ENCODE measurements at places on chromosomes 2 and 18.

DNA sequence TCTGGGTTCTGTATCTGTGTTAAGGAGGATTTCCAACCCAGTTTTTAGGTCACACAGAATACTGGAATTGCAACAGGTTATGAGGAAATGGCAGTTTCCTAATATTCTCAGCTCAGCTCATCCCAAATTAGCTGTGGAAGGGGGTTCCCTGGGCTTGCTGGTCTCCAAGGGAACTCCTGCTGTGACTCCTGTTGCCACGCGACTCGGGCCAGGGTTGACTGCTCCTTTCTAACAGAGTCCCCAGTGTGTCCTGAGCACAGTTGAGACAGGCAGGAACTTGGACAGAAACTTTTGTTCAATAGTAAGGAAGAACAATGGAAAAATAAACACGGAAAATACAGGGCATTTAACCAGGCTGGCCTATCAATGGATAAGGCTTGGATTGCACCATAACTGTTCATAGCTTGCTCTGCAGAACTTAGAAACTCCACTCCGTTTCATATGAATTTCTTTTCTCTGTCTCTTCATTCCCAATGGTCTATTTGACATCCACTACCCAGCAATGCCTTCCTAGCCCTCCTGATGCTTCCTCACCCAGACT is 3.8 kb upstream of the ROCK2 start:
- DNase-seq = no peak

DNA sequence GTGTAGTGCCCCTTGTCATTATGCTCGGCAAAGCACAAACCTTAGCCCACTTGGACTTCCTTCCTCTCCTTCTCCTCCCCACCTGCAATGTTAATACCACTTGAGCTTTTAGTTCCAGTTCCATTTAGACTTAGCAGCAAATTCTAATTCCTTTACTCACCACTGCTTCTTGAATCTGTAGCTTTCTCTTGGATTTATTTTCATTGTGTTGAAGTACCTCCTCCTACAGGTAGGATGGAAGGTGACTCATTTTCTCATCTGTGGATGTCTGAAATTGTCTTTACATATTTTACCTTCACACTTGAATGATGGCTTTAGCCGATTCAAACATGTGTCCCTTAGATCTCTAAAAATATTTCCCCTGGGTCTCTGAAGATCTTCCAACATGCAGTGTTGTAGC is 32.8 kb upstream of the BIN1 start:
- DNase-seq = no peak

DNA sequence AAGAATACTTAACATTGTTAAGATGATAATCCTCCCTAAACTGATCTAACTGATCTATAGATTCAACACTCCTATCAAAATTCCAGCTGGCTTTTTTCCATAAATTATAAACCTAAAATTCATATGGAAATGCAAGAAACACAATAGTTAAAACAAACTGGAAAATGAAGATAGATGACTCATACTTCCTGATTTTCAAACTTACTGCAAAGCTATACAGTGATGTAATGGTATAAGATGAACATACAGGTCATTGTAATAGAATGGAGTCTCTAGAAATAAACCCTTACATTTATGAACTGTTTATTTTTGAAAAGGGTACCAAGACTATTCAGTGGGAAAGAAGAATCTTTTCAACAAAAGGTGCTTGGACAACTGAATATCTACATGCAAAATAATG is 32.3 kb downstream of the UBXN4 start:
- no peak for DNase-seq

- no peak for DNase-seq
Measured at GRCh38 chr18:68397241-68398035, 317.5 kb downstream of the TMX3 start.

- no peak for DNase-seq
Measured at GRCh38 chr2:105081006-105081601, 43.2 kb downstream of the MRPS9 start.

- DNase-seq = no peak
Measured at GRCh38 chr2:100939445-100939844, 62.6 kb upstream of the RPL31 start.

- no peak for DNase-seq
Measured at GRCh38 chr2:167749016-167749415, 498.4 kb downstream of the STK39 start.

- no peak for DNase-seq
Measured at GRCh38 chr2:31023541-31023940, 114.7 kb downstream of the GALNT14 start.

- no peak for DNase-seq
Measured at GRCh38 chr2:113251118-113251517, 27.6 kb downstream of the PAX8 start.
